Sigmoid colon (tissue), 7 donors: ENCODE measurements at places on chromosomes 5 and 9.

DNA sequence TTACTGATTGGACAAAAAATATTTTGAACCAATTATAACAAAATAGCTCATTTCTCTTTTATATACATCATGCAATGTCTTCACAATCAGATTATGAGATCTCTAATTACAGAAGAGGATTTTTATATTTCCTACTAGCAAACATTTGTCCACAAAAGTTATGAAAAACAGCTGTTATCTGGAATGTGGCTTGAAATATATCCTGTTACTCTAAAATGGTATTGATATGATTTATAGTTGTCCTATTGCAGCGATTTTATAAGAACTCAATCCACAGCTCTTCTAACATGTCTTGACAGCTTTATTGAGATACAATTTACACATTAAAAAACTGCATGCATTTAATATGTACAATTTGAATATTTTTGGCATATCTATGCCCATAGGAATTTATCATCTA lies 779.9 kb upstream of the ACO1 start:
- DNase-seq: no peak

DNA sequence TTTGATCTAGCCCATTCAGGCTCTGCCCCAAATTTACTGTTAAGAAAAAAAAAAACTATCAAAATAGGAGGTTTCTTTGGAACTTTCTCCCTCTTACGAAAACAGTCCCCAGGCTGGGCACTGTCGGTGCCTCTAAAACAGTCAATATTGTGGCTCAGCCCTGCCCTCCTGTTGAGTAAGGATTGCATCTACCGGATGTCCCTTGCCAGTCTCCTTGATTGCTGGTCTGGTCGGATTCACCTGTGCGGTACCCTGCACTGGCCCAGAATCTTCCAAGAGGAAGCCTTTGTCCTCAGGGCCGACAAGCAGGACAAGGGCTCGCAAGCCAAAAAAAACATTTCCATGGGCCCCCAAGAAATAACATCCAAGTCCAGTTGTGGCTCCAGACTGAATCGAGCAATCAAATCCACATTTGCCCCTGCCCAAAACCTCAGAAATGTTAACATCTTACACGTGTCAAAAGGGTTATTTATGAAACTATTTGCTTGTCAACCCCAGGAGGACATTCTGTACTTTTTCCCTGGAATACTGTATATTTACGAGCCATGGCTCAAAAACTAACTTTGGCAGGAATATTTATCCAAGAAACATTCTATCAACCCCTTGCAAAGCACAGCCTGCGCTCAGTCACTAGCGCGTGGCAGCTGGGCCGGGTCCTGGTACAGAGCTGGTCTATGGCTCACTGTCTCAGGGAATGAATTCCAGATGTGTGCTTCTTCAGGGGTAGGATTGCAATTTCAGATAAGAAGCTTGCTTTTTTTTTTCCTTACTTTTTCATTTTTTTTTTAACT lies 129.2 kb upstream of the ADRA1B start:
- DNase-seq: peak; percentile 92

DNA sequence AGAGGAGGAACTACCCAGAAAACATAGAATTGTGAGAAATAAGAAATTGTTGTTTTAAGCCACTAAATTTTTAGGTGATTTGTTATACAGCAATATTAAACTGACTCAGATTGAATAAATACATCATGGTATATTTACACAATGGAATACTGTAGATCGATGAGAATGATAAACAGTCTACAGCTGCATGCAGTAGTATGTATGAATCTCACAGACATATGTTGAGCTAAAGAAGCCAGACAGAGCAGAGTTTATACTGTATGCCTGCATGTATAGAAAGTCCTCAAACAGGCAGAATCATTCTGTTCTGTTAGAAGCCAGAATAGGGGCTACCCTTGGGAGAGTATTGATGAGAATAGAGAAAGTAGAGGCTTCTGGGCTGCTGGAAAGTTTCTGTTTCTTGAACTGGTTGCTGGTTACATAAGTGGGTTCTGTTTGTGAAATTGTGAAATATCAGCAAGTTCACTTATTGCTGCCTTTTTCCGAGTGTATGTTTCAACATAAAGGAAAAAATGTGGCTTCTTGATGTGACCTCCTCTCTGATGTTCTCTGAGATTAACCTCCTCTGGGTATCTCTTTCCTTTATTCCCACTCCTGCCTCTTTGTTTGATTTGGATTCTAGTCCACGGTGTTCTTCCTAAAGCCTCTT lies 9.6 kb downstream of the KIAA1958 start:
- DNase-seq: no peak

- no peak for DNase-seq
Observed at GRCh38 chr5:305050-305449, 16.5 kb upstream of the AHRR start.

DNA sequence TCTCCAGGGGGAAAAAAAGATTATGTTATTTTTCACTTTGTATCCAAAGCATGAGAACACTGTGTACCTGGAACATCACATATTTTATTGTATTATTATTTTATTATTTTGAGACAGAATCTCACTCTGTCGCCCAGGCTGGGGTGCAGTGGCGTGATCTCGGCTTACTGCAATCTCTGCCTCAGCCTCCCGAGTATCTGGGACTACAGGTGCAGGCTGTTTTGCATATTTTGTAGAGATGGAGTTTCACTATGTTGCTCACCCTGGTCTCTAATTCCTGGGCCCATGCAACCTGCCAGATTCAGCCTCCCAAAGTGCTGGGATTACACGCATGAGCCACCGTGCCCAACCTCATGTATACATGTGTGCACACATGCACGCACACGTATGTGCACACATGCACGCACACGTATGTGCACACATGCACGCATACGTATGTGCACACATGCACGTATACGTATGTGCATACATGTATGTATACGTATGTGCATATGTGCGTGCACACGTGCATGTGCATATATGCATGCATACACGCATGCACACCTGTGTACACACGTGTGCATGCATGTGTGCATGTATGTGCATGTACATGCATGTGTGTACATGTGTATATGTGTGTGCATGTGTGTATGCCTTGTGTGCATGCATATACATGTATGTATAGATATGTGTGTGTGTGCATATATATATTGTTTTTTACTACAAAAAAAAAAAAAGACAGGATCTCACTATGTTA lies 9.5 kb upstream of the UGCG start:
- no peak for DNase-seq

DNA sequence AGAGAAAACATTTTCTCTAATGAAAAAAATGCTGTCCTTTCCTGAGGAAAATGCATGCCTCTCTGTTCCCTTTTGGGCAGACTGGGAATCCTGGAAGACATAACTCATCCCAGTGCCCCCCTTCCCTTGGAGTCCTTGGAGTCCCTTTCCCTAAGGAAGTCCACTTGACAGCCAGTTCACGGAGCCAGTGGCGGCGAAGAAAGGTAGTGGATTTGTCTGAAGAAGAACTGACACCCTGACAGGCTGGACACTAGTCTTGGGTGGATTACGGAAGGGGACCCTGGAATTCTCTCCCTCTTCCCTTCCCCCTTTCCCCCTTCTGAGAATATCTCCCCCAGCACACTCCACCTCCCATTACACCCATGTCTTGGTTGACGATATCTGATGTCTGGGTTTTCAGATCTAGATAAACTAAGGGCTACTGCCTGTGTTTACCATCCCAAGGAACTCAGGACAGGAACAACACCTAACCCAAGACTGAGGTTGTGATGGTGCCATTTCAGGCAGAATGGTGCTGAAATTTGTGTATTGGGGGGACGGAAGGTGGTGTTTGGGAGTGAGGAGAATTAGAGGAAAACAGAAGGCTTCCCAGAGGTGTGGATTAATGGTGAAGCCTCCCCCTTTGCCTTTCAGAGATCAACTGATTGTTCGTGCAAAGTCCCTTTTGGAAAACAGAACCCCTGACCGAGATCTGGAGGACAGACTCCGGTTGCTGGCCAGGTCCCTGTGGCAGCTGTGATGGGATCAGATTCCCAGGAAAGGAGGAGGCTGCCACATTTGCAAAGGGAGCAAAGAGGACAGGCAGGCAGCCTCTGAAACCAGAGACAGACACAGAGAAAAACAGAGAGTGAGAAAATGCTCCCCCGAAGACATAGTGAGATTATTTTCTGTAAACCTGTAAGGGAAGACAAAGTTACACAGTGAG lies 704 bp downstream of the SPARC start:
- no peak for DNase-seq

GRCh38 chr5:52854301-52854700 lies 66.6 kb downstream of the ITGA1 start:
- DNase-seq: no peak

- DNase-seq: no peak
Observed at GRCh38 chr5:130337179-130337888, 433.1 kb downstream of the CHSY3 start.

DNA sequence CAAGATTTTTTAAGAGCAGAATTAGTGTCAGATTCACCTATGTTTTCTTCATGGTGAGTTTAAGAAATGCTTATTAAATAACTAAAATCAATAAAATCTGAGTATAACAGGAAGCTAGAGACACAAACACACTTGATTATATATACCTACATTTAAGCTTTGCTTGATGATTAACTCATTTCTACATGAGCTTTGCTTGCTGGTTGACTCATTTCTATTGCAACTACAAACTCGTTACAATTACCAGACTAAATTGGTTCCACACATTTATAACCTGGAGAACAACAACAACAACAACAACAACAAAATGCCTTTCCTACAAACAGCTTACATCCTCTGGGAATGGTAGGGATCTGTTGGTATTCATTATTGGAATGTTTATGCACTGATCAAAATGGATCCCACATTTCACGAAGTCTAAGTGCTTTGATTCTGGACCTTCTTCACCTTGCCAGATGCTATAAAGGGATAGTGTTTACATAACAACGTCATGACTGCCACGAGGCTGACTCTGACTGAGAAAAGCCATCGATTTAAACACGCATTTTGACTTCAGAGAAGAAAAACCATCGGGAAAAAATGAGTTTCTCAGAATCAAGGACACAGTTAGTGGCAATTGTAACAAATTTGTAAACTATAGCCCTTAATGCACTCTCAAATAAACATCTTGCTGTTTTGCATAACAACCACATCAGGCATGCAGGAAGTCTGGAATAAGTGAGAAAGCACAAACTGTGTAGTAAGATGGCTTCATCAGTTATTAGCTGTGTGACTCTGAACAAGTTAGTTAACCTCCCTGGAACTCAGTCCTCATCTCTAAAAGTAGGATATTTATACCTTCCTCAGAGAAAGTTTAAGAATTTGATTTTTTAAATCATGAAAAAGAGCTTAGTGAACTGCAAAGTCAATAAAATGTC lies 49.8 kb downstream of the RASEF start:
- DNase-seq: no peak

GRCh38 chr9:133121915-133122550 lies 993 bp upstream of the RALGDS start:
- peak; percentile 77 for DNase-seq

DNA sequence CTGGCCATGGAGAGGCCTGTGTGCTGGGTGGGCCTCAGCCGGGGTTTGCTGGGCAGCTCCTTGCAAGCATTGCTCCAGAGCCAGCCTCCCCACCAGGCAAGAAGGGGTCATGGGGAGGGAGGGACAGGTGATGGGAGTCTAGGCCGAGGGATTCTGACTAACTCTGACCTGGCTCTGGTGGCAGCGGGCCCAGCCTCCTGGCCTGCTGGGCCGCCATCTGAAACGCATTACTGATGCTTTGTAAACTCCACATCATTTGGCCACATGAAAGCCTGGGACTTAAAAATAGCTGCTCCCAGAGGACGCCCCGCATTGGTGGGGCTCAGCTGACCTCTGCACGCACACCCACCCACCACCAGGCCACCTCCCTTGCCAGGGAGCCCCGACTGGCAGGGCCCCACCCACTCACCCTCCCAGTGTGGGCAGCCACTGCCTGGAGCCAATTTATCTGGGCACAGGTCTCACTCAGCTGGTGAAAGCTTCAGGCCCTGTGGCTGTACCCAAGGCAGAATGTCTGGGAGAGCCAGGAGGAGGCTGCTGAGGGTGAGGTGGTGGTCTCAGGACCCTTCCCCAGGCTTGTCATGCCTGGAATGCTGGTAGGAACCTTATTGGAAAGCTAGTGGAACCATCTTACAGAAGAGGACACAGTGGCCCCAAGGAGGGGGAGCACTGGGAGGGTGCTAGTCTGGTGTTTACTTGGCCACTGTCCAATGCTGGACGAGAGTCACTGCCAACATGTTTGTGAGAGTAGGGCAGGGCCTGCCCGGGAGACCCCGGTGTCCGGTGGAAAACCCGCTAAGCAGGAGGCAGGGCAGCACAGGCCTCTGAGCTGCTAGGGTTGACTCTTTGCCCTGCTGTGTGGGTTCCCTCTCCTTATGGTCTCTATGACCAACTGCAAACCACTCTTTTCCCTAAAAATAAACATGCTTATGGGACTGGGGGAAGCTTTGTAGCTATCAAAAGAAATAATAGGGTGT lies 10.8 kb downstream of the TCF7 start:
- no peak for DNase-seq

- no peak for DNase-seq
Observed at GRCh38 chr9:122338536-122338935, 32.3 kb upstream of the PTGS1 start.
